NCI-H2227 treated with DMSO at 0.1 percent for 48 hours (cell line): ENCODE measurements at places on chromosomes 6 and 20.

GRCh38 chr6:8082572-8082953, 18.4 kb upstream of the BLOC1S5 start:
- no peak for DNase-seq

- DNase-seq = no peak
Observed at GRCh38 chr6:1814279-1814678, 204.6 kb downstream of the FOXC1 start.

- DNase-seq = no peak
Observed at GRCh38 chr6:162612613-162613012, 115.0 kb downstream of the PRKN start.

- peak; percentile 17 for DNase-seq
Observed at GRCh38 chr6:154537511-154538325, 27.2 kb upstream of the CNKSR3 start.

DNA sequence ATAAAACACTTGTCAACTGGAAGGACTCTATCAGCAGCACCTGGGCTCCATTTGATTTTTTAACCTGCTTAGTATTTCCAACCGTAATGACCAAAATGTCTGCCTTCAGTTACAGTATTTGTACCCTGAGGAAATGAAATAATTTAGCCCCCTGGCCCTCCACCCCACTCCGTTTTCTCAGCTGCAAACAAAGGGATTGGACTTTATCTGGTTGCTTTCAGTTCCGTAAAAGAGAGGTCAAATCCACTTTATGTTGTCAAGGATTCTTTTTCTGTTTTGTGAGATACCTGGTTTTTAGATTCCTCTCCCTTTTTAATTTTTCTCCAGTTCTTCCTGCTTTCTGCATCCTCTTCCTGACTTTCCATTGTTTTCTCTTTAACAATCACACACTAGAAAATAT, 64.4 kb upstream of the BMP2 start:
- DNase-seq = no peak

- DNase-seq = no peak
Observed at GRCh38 chr6:33620856-33621710, at the start of gene ITPR3. TSS of gene ITPR3 (plus strand) at chr6:33621322. CDS start at chr6:33621603, 281 bp downstream.

DNA sequence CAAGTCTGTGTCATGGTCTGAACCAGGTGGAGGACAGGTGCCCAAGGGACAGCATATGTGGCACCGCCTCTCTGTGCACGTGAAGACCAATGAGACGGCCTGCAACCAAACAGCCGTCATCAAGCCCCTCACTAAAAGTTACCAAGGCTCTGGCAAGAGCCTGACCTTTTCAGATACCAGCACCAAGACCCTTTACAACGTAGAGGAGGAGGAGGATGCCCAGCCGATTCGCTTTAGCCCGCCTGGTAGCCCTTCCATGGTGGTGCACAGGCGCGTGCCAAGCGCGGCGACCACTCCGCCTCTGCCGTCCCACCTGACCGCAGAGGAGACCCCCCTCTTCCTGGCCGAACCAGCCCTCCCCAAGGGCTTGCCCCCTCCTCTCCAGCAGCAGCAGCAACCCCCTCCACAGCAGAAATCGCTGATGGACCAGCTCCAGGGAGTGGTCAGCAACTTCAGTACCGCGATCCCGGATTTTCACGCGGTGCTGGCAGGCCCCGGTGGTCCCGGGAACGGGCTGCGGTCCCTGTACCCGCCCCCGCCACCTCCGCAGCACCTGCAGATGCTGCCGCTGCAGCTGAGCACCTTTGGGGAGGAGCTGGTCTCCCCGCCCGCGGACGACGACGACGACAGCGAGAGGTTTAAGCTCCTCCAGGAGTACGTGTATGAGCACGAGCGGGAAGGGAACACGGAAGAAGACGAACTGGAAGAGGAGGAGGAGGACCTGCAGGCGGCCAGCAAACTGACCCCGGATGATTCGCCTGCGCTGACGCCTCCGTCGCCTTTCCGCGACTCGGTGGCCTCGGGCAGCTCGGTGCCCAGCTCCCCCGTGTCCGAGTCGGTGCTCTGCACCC, 109.5 kb upstream of the RAB32 start:
- DNase-seq = no peak

DNA sequence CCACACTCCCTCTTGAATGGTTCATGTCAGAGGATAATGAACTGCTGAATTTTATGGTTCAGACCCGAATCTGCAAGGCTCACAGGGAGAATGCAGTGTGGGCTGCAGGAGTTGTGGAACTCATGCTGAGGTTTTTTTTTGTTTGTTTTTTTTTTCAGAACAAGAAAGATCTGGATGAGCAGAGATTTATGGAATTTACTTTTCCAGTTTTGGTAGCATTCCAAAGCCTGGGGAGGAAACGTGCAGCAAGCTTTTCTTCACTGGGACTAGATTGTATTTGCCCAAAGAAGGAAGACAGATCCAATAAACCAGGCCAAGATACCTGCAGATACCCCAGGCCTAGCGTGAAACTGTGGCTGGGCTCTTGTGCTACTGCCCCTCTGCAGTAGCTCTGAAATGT, 223.9 kb upstream of the TAB2 start:
- no peak for DNase-seq

GRCh38 chr6:37242429-37243052, 15.0 kb upstream of the TBC1D22B start:
- DNase-seq = no peak

DNA sequence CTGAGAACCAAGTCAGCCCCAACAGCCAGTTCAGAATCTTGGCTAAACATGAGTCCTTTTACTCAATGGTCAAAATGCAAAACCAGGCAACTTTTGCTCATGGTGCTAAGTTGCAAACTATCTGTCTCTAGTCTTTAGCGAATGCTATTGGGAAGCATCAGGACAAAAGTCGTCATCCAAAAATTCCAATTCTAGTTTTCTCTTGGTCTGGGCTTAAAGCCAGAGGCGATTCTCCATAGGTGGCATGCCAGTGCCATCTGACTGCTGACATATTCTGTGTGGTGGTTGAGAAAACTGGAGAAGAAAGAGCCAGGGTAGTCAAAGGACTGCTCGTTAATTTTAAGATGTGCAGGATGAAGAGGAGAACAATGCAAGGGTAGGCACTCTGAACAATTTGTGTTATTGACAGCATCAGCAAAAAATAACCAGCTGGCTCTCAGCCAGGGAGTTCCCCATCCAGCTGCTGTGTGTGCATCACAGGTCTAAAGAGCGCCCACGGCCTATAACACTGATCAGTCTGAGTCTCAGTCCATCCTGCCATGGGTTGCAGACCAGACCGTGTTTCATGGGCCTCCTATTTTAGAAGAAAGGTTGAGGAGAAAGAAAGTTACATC, 313.6 kb downstream of the ALDH8A1 start:
- no peak for DNase-seq

DNA sequence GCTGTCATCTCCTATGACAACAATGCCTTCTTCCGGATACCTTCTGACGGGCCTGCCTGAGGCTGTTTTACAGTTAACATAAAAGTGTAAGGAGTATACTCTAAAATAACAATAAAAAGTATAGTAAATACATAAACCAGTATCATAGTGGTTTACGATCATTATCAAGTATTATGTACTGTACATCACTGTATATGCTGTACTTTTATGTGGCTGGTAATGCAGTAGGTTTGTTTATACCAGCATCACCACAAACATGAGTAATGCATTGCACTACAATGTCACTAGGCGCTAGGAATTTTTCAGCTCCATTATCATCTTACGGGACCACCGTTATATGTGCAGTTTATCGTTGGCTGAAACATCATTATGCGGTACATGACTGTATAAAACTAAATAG, 76.5 kb downstream of the VEGFA start:
- DNase-seq = no peak

DNA sequence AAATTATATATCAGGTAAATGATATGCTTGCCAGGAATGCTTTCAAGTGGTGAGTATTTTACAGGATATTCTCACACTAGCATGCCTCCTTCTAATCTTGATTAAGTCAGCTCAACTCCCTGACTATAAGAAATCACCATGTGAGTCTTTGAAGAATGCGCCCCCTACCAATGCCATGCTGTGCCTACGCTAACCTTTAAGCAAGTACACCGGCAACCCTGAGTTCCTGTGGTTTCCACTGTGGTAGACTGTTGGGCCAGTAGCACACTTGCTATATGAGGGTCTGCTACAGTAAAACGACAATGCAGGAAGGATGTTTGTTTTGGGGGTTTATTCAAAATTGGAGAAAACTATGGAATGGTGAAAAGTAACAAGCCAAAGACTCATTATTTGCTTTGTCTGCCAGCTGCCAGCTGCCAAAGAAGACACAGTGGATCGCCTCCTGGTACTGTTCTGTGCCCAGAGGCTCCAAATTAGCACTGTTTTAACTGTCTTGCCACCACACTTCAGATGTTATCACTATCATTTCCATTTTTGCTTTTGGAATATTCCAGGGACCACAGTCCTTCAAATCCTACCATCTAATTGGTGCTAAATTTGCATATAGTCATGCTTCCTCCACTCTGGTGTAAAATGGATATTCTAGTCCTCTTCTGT, 333.5 kb downstream of the RNGTT start:
- DNase-seq = no peak

DNA sequence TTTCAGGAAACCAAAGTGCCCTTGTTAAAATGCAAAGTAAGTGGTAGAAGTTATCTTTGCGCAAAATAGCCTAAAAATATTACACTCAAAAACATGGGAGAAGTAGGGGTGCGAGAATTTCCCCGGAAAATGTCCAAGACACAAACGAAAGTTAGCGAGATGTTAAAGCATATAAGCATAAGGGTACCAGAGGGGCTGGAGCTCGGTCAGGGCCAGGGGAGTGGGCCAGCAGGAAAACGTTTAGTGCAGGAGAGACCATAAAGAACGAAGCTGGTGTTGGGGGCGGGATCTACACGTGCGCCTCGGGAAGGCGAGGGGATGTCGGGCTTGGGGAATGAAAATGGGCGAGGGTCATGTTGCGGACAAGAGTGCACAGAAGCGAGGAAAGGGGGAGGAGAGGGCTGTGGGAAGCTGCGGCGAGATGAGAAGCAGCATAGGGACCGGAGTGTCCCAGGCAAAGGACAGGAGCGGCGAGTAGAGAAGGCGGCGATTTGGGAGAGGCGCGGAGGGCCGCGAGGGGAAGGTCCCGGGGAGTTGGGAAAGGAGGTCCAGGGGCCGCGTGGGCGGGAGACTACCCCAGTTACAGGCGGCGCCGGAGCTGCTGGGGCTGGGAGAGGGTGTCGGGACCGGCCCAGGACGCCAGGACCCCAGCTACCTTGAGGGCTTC, 600 bp downstream of the XPO5 start:
- peak; percentile 13 for DNase-seq

DNA sequence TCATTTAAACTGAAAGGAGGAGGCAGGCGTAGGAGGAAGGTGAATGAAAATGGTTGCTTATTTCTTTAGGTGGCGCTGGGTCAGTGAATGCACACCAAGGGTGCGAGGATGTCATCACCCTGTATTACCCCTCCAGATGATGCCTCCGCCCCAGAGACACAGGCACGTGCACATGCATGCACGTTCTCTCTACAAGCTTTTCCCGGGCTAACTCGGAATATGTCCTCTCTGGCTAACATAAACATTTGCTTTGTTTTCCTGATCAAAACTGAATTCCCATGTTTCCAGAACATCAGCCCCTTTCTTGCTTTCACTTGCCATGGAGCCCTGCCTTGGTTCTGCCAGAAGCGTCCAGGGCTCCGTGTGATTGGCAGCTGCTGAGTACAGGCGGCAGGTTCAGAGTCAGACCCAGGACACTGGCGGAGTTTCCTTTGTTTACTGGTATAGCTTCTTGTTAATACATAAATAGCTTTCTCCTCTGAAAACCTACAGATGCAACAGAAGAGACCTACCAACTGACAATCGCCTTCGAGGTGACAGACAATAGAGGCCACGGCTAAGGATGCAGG, 131.2 kb upstream of the RPS6KA2 start:
- DNase-seq = peak; percentile 2

GRCh38 chr6:154234019-154234772, 122.4 kb downstream of the IPCEF1 start:
- no peak for DNase-seq

DNA sequence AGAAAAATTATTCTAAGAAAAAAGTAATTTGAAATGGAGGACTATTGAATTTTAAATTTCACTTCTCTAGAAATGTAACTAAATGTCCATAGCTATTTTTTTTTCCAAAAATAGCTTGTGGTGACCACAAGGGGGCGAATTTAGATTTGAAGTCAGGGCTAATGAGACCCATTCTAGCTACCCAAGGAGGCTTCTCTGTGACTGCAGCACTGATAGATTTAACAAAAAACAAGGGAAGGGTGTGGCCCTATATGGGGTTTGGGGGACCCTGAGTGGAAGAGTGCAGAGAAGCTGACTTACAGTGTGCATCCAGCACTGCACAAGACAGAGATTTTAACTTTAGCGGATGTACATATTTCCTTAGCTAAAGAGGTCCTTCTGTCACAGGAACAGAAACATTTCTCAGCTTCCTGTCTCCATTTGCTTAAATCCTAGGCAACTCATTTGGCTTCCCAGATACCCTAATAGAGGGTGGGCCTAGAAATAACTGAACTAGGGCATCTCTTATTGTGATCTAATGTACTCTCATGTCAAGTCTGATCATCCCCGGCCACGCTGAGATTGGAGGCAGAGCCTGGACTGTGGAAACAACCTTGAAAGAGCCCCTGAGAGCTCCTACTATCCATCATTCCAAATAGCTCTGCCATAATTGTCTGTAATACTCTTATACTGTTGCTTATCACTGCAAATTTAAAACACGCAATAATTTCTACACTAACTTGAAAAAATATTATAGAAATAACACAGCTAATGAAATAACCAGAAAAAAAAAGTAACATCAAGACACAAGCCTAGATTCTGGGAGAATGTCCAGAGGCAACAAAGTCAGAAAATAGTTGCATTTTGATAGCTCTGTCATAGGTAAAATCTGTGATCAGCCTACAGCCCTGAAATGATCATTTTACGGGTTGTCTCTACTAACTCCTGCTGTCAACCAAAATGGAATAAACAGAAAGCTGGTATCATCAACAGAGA, 93.6 kb downstream of the SNAP91 start:
- DNase-seq = peak; percentile 5

GRCh38 chr6:107670792-107671199, 153.3 kb downstream of the SCML4 start:
- DNase-seq = no peak

DNA sequence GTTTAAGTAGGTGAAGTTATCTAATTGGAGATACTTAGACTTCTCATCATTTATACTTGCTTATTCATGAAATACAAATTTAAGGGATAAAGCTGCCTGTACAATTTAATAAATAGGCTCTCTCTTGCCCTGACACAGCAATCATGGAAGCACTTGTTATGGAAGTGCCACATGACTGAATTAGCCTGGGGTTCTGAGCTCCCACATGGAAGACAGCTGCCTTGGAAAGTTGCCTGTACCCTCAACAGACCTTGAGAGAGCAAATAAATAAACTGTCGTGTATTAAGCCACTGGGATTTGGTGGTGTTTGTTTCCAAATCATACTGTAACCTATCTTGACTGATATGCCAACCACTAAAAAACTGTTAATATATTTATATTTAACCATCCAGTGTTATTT, 87.0 kb upstream of the RSPO3 start:
- DNase-seq = no peak
